ENCODE measurements at places on chromosomes 7 and 10. TPM values are rescaled to one million over a fixed set of nuclear protein-coding genes. Genes with fewer than 3 reads are reported as not detected.

HSPA12A gene
- 49.5 TPM for total RNA-seq

SLC26A3 gene
- total RNA-seq = not detected

- DNase-seq = no peak
These were observed 9.0 kb upstream of the TBXAS1 start for GRCh38 chr7:139820089-139820488.

DNA sequence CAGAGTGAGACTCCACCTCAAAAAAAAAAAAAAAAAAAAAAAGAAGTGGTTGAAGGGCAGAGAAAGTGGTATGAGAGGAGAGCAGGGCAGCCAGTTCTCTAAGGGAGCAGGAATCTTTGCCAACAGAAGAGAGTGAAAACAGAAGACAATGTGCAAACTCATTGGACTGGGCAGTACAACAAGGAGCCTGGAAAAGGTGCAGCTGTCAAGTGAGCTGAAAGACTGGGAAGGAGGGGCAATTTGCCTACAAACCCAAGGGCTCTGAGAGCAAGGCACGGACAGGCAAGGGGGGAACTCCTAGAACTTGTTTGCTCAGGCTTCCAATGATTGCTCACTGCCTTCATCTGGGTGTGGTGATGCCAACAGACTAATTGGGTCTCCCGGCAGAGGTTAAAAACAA, 9.5 kb downstream of the ACTR1A start:
- DNase-seq = peak; percentile 52

- DNase-seq = no peak
These were observed 2.1 kb downstream of the TBX20 start for GRCh38 chr7:35251606-35252310.

DNA sequence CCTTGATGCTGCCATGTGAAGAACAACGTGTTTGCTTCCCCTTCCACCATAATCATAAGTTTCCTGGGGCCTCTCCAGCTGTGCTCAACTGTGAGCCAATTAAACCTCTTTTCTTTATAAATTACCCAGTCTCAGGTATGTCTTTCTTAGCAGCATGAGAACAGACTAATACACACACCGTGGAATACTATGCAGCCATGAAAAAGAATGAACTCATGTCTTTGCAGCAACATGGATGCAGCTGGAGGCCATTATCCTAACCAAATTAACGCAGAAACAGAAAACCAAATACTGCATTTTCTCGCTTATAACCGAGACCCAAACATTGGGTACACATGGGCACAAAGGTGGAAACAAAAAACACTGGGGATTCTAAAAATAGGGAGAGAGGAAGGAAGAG, 286.7 kb upstream of the MINDY3 start:
- DNase-seq = no peak

GRCh38 chr10:135601-136464, 578 bp downstream of the ZMYND11 start:
- DNase-seq = peak; percentile 73
